Suprapubic skin (tissue), 4 donors: ENCODE measurements at places on chromosomes 6 and 20. TPM values are rescaled to one million over a fixed set of nuclear protein-coding genes. Genes with fewer than 3 reads are reported as not detected.
A peak's percentile ranks its signal among the peaks of the same experiment; 100 is the strongest.

Gene HLA-DOB
- total RNA-seq: 5.1 TPM

Gene SLC32A1
- not detected for total RNA-seq

Gene PNPLA1
- 36.8 TPM for total RNA-seq

Gene HM13
- total RNA-seq: 54.9 TPM

- H3K4me1 ChIP-seq: peaks cover 11% of the 10 kb centered on the region
- H3K27ac ChIP-seq: no peak overlapping the region
- no peak overlapping the region for H3K4me3 ChIP-seq
- no peak for DNase-seq
- no peaks in the 10 kb centered on the region for H3K36me3 ChIP-seq
These were observed 86.8 kb upstream of the AFDN start for GRCh38 chr6:167739721-167740475.

DNA sequence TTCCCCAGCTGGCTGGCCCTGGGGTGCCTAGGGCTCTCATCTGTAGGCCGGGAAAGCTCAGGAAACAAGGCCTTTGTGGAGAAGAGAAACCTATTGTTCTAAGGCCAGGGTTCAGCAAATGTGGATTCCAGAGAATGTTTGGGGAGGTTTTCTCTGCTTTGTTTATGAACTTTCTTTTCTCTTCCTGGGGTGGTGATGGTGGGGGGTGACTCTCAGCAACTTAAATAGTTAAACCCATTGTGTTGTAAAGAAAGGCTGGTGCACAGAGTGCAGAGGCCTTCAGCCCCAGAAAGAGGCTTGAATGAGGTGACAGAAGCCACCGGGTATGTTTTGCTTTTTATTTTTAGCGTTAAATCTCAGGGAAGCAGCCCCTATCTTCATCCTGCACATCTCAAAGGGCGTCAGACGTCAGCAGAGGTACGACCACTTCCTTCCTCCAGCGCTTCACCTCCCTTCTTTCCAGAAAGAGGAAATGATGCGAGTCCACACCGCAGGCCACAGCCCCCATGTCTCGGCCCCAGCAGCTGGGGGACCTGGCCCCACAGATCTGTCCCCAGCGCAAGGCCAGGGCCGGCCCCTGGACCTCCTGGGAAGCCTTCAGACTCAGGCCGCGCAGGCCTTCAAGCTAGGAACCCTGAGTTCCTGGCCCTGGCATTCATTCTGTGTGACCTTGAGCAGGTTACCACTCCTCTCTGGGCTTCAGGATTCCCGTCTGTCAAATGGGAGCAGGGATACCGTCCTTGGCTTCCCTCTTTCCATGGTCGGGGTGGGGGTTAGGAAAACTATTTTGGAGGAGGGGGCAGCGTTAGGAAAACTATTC is 605 bp upstream of the PPP1R16B start:
- H3K36me3 ChIP-seq: no peaks in the 10 kb centered on the region
- peak overlapping the region; percentile 51 for H3K4me3 ChIP-seq
- peaks cover 18% of the 10 kb centered on the region for H3K4me1 ChIP-seq

- no peaks in the 10 kb centered on the region for H3K36me3 ChIP-seq
- no peaks in the 10 kb centered on the region for H3K4me1 ChIP-seq
- H3K27me3 ChIP-seq: no peaks in the 10 kb centered on the region
- no peak overlapping the region for H3K4me3 ChIP-seq
These were observed 185.0 kb downstream of the HS3ST5 start for GRCh38 chr6:114157848-114158247.

GRCh38 chr20:25076731-25077609 is 5.0 kb downstream of the VSX1 start:
- H3K4me3 ChIP-seq: peak overlapping the region; percentile 21
- H3K27me3 ChIP-seq: peaks cover 74% of the 10 kb centered on the region
- peaks cover 23% of the 10 kb centered on the region for H3K4me1 ChIP-seq
- DNase-seq: no peak

GRCh38 chr6:33197431-33198048 is 2.9 kb downstream of the RXRB start:
- peaks cover 33% of the 10 kb centered on the region for H3K36me3 ChIP-seq
- no peaks in the 10 kb centered on the region for H3K27me3 ChIP-seq
- H3K4me3 ChIP-seq: no peak overlapping the region
- H3K4me1 ChIP-seq: peaks cover 53% of the 10 kb centered on the region

- H3K4me1 ChIP-seq: no peaks in the 10 kb centered on the region
- H3K27me3 ChIP-seq: no peaks in the 10 kb centered on the region
- H3K4me3 ChIP-seq: no peak overlapping the region
- no peak for DNase-seq
- no peak overlapping the region for H3K27ac ChIP-seq
These were observed 17.5 kb upstream of the SYNCRIP start for GRCh38 chr6:85660181-85660611.

DNA sequence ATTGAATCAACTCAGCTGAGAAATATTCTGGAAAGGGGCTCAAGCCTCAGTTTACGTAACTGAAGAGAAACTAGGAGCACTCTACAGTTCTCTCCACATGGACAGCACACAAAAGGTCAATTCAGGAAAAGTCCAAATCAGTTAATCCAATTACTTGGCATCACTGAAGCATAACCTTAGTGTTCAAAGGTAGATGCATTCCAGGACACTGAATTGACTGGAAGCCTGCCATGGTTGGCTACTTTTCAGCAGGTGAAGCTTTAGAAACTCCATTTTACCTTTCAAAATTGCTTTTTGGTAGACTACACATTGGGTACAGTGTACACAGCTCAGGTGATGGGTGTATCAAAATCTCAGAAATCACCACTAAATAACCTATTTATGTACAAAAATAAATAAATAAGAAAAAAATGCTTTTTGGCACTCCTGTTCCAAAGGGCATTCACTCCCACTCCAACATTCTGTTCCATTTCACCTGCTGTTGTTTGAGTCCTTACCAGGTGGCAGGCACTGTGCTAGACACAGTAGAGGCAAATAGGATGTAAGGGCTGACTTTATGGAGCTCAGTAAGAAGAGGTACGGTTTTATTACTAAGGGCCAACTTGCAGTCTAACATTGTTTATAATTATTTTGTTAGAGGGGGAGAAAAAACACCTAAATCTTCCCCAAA is 153.4 kb downstream of the FAXC start:
- H3K27ac ChIP-seq: no peak overlapping the region
- H3K27me3 ChIP-seq: no peaks in the 10 kb centered on the region
- H3K4me1 ChIP-seq: no peaks in the 10 kb centered on the region
- no peak overlapping the region for H3K4me3 ChIP-seq

GRCh38 chr6:137673603-137674002 is 179.4 kb upstream of the OLIG3 start:
- H3K27me3 ChIP-seq: no peaks in the 10 kb centered on the region
- H3K4me3 ChIP-seq: no peak overlapping the region
- no peaks in the 10 kb centered on the region for H3K36me3 ChIP-seq
- H3K4me1 ChIP-seq: no peaks in the 10 kb centered on the region
- no peak for DNase-seq

- H3K4me1 ChIP-seq: peaks cover 40% of the 10 kb centered on the region
- H3K27ac ChIP-seq: no peak overlapping the region
- H3K4me3 ChIP-seq: no peak overlapping the region
- H3K27me3 ChIP-seq: peaks cover 75% of the 10 kb centered on the region
These were observed 12.3 kb downstream of the NRN1 start for GRCh38 chr6:5994234-5994998.

DNA sequence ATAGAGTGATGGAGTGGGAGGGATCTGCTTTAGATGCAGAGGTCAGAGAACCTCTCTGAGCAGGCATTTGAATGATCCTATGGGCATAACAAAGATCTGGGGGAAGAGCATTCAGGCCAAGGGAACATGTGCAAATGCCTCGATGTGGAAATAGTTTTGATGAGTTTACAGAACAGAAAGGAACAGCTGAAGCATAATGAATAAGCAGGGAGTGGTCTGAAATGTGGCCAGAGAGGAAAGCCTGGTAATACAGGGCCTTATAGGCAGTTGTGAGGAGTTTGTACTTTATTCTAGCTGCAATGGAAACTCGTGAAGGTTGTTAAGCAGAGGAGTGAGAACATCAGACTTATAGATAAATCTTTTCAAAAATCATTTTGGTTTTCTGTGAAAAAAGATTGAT is 33.0 kb upstream of the ME1 start:
- no peaks in the 10 kb centered on the region for H3K27me3 ChIP-seq
- no peaks in the 10 kb centered on the region for H3K36me3 ChIP-seq
- peak overlapping the region; percentile 32 for H3K27ac ChIP-seq
- no peak for DNase-seq
- H3K4me3 ChIP-seq: no peak overlapping the region

DNA sequence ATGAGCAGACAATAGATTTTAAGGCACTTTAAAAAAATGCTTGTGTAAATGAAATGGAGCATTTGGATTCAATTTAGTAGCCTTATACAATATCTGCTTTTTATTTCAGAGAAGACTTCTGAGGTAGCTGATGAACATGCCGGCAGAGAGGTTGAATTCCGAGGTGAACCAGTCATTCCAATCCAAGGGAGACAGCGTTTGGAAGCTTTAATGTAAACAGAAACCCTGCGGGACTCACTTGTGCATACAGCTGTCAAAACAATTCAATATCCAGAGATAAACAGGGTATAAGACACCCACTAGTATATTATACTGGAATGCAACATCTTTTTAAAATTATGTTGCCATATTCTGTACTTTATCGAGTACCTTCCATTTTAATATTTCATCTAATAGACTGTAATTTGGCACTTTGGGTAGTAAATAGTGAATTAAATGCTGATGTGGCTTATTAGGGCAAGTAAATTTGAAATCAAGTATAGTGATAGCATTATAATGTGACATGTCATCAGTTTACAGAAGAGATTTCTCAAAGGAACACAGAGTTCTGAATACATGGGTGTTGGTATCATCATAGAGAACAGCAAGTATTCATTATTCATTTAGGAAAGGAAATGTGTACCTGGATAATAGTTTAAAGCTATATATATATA is 347.7 kb downstream of the PRKN start:
- H3K27me3 ChIP-seq: no peaks in the 10 kb centered on the region
- no peak for DNase-seq
- no peaks in the 10 kb centered on the region for H3K36me3 ChIP-seq
- no peaks in the 10 kb centered on the region for H3K4me1 ChIP-seq
- H3K27ac ChIP-seq: no peak overlapping the region

DNA sequence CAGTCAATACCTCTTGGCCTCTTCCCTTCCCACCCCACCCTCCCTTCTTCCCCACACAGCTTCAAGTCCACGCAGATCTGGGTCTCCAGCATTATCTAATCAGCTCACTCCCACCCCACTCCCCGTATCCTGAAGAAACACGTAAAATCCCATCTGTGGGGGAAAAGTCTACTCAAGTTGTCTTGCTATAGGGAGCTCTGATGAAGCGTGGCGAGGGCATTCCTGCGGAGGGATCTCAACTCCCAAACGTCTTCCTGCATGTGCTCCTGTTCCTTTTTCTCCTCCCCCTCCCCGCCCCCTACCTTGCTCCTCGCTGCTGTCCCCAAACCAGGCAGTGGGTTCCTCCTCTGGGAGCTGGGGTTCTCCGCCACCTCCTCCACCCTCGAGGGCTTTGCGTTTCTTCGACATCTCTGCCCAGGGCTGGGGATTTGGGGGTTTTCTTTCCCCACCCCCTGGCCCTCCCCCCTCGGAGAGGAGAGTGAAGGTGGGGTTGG is 181.8 kb downstream of the TBXT start:
- H3K36me3 ChIP-seq: no peaks in the 10 kb centered on the region
- no peak overlapping the region for H3K27ac ChIP-seq

GRCh38 chr6:1767481-1768246 is 157.9 kb downstream of the FOXC1 start:
- no peaks in the 10 kb centered on the region for H3K27me3 ChIP-seq
- H3K27ac ChIP-seq: no peak overlapping the region
- DNase-seq: no peak
